Peyer's patch (tissue), 4 donors: ENCODE measurements at places on chromosomes 13 and 19. TPM values are rescaled to one million over a fixed set of nuclear protein-coding genes. Genes with fewer than 3 reads are reported as not detected.

- peak; percentile 88 for DNase-seq
Observed at GRCh38 chr19:15702534-15702930, 25.3 kb upstream of the OR10H2 start.

GRCh38 chr13:73901324-73902068, 232.7 kb downstream of the KLF12 start:
- DNase-seq, result no peak

- no peak for DNase-seq
Observed at GRCh38 chr19:42095814-42096230, 19.9 kb downstream of the ZNF574 start.

- no peak for DNase-seq
Observed at GRCh38 chr13:65677906-65678305, 1552.2 kb downstream of the PCDH9 start.

DNA sequence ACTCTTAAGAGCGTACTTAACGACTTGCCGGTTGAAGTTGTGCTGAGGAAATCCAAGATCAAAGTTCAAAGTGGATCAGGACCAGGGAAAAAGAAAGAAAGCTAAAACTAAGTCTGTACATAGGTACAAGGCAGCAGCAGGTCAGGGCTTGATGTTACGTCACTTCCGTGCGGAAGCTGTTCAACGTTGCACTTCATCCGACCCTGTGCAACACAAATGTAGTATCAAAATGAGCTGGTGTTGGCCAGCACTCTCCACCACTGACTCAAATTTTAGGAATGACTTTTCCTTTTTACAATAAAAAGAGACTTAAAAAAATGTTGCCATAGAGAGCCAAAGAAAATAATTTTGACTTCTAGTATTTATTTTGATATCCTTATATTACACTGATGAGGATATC, 1315.4 kb downstream of the EFNB2 start:
- no peak for DNase-seq

- peak; percentile 75 for DNase-seq
Observed at GRCh38 chr19:17766543-17767131, 15.4 kb downstream of the FCHO1 start.

GRCh38 chr19:3125900-3126524, 9.8 kb upstream of the GNA15 start:
- DNase-seq, result peak; percentile 79

GRCh38 chr13:41494202-41494601, 36.9 kb downstream of the RGCC start:
- no peak for DNase-seq

GRCh38 chr13:44399074-44399473, 25.4 kb downstream of the SERP2 start:
- no peak for DNase-seq

DNA sequence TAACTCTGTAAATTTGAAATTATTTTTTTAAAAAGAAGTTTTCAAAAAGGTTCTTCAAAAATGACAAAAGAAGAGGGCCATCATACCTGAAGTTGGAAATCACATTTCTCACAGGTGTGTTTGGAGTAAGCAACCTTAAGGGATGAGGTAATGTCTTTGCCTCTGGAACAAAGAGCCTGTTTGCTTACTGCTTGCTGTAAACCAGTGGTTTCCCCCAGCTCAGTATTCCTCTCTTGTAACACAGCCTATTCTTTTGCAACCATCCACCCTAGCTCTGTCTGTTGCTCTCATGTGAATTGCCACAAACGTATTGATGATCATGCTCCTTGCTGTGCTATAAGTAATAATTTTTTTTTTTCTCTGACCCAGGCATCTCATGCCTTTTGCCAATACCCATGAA, 38.1 kb downstream of the UCHL3 start:
- no peak for DNase-seq

DNA sequence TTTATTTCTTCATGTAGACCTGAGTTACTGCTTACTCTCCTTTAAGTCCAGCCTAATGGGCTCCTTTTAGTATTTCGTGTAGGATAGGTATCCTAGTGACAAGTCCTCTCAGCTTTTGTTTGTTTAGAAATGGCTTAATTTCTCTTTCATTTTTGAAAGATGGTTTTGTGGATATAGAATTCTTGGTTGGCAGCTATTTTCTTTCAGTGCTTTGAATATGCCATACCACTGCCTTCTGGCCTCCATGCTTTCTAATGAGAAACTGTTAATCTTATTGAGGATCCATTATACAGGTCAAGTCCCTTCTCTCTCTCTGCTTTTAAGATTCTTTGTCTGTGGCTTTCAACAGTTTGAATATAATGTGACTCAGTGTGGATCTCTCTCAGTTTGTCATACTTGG, 46.8 kb upstream of the SACS start:
- DNase-seq, result no peak

GRCh38 chr19:19445911-19446361, 40.5 kb downstream of the GATAD2A start:
- DNase-seq, result no peak

The PDE4C gene
- 8.3 TPM for total RNA-seq

The C13orf46 gene
- total RNA-seq, result 0.83 TPM

The GSX1 gene
- not detected for total RNA-seq

The ZNF468 gene
- 25.6 TPM for total RNA-seq

The BCKDHA gene
- 35.8 TPM for total RNA-seq

The NPAS1 gene
- not detected for total RNA-seq
